ENCODE measurements at places on chromosomes 11 and 22.
A peak's percentile ranks its signal among the peaks of the same experiment; 100 is the strongest.

- no peak for DNase-seq
Observed at GRCh38 chr22:42493393-42493792, 26.2 kb downstream of the RRP7A start.

DNA sequence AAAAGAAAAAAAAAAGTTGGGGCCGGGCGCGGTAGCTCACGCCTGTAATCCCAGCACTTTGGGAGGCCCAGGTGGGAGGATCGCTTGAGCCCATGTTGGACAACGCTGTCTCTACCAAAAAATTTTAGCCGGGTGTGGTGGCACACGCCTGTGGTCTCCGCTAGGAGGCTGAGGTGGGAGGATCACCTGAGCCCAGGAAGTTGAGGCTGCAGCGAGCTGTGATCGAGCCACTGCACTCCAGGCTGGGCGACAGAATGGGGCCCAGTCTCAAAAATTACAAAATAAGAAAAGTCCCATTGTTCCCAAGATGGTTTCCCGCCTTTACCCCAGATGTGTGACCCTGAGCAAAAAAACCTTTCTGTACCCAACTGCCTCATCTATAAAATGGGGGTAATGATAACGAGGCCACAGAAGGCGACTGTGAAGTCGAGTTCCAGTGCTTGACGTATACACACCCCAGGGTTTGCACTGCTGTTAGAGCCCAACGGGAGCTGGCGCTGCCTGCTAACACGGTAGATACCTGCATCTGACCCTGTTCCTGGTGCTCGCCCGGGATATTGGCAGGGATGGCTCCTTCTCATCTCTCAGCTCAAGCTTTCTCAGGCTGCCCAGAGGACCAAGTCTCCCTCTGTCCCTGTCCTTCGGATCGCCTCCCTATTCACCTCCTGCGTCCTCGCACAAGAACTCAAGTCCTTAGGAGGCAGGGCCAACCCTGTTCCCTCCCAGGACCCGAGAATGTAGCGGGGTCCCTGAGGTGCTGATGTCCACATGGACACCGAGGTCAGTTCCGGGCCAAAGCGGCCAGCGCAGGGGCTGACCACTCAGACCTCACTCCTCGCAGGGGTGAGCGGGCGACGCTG is 1.1 kb upstream of the RPLP2 start:
- DNase-seq: no peak

DNA sequence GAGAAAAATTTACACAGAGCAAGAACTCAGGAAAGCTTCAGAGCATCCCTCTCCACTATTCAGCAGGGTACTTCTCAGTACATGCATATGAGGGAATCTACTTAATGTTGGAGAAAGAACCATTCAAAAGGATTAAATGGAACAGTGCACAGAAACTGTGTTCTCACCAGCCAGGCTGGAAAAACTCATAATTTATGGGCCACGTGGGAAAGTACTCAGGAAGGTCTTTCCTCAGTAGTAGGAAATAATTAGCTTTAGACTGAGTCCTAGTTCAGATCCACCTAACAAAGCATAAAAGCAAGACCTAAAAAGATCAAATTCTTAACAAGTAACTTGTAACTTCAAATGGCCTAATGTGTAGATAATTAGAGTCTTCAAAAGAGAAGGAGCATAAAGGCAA is 134.0 kb downstream of the FAM76B start:
- no peak for DNase-seq

DNA sequence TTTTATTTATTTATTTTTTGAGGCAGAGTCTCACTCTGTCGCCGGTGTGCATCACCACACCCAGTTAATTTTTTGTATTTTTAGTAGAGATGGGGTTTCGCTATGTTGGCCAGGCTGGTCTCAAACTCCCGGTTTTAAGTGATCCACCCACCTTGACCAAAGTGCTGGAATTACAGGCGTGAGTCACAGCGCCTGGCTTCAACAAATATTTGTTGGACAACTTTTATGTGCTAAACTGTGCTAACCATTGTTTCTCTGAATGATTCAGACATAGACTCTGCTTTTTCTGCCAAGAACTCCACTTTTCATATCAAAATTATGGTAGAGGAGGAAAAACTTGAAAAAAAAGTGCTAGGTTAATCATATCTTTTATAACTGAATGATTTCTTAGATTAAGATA is 36.3 kb downstream of the MMP7 start:
- DNase-seq: no peak

GRCh38 chr22:26658671-26659478 is 1.5 kb downstream of the MIAT start:
- peak; percentile 88 for DNase-seq

DNA sequence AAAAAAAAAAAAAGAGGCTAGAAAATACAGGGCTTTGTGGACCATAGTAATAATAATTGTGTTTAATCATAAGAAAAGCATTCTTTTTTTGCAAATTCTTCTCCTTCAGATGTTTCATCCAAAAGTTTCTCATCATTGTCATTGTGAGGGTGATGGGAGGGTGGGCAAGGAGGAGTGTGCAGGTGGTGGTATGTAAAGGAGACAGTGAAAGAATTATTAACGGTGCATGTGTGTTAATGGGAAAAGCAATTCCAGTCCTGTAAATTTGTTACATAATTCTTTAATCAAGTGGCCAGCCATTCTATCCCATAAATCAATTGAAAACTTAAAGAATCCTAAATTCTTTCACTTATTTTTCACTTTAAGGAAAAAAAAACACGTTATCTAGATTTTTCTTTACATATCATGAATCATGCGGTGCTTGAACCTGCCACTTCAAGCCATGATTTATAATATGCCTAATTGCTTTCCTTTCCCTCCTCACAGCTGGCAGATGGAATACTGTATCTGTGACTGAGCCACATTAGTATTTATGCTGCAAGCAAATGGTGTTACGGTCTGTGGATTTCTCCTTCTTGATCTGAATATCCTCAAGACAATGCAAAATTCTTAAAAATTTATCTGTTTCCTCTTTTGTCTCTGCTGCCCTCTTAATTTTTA is 318.5 kb downstream of the JRKL start:
- no peak for DNase-seq

GRCh38 chr11:19589567-19590260 is 122.9 kb upstream of the NAV2 start:
- no peak for DNase-seq
